ENCODE measurements at places on chromosomes 7 and 10.
A peak's percentile ranks its signal among the peaks of the same experiment; 100 is the strongest.

DNA sequence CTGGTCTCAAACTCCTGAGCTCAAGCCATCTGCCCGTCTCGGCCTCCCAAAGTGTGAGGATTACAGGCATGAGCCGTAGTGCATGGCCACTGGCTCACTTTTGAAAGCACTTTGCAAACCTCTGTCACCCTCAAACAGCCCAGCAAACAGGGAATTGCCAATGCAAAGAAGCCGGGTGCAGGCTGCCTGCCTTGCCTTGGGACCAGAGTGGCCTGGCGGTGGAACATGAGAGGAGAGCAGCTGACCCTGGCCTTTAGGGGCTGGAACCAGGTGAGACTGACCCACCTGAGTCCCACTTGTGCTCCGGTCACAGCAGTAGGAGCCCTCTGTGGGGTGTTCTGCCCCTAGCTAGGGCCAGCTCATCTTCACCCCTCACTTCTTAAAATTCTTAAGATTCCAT, 237.1 kb upstream of the GALNT17 start:
- DNase-seq = no peak

- no peak for DNase-seq
Measured at GRCh38 chr10:43292755-43293676, 26.2 kb upstream of the RASGEF1A start.

GRCh38 chr10:117391436-117392205, 16.4 kb upstream of the PDZD8 start:
- DNase-seq = no peak

GRCh38 chr10:18229826-18230225, 89.6 kb downstream of the CACNB2 start:
- no peak for DNase-seq

GRCh38 chr10:25280573-25280972, 105.8 kb downstream of the GPR158 start:
- no peak for DNase-seq

DNA sequence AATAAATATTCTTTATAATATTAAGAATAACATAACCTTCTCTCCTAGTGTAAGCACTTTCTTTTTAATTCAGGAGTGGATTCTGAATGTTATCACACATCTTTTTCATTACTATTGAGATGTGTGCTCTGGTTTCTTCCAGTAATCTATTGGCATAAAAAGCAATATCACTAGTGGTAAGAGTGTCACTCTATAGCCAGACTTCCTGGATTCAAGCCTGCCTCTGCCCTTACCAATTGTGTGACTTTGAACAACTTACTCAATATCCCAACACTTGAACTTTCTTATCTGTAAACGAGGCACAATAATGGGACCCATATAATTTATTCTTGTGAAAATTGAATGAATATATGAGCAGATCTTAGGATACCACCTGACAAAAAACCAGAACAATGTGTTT, 71.0 kb downstream of the SEM1 start:
- no peak for DNase-seq

GRCh38 chr7:148662646-148663045, 36.1 kb upstream of the CUL1 start:
- no peak for DNase-seq

DNA sequence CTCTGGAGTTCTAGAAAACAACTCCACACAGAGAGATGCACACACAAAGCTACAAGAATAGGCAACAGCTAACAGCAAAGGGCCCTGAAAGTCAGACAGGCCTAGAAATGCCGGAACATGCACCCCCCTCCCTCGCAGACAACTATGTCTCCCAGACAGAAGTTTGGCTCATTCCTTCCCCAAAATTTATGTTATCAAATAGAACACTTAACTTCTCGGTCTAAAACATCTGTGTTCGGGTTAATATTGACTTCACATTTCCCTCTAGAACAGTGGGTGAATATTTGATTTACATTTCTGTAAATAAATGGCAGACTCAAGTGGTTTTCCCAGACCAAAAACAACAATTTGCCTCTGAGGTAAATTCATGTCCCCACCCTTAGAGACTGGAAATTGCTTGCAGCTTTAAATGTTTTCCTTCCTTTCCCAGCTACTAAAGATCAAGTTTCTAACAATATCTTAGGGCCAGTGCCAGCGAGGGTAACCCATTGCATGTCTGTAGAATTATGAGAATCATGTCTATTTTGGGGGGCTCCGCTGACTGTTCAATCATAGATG, 92.5 kb upstream of the INHBA start:
- peak; percentile 32 for DNase-seq

- DNase-seq = no peak
Measured at GRCh38 chr7:20954711-20955619, 168.3 kb upstream of the SP8 start.

DNA sequence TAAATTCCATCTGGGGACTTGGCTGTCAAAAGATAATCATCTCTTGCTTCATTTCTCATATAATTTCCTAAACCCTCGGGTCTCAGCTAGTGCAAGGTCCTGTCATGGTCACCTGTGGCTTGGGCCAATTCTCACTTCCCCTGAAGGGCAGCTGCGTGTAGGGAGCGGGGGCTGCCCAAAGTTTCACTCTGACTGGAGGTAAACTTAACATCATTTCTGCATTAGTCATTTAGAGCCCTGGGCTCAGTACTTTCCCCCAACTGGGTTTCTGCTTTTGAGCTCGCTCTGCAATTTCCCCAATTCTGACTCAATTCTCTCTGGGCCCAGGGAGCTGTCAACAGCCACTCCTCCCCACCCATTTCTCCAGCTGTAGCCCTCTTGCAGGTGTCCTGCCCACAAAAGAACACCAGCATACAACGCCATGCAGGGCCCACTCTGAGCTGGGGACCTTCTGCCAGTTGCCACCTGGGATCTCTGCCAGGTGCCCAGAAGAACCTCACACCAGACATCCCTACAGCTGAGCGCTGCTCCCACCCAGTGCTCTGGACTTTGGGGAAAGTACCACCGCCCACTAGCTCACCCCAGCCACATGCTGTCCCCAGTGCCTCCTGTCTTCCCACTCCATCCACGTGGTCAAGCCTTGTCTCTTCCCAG, 37.9 kb downstream of the VOPP1 start:
- DNase-seq = peak; percentile 71

DNA sequence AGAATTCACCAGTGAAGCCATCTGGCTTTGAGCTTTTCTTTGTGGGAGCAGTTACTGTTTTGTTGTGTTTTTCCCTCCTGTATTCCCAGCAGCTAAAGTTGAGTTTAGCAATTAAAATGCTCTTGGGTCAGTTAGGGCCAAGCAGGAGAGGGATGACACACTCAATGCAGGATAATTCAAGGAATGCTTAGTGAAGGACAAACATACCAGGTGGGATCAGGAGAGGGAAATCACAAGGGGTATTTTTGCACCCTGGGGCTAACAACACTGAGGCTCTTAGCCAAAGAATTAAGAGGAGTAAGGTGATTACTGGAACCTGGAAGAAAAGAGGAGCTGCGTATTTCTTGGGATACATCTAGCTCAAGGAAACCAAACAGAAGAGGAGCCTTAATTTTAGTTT, 82.4 kb upstream of the KCND2 start:
- no peak for DNase-seq

DNA sequence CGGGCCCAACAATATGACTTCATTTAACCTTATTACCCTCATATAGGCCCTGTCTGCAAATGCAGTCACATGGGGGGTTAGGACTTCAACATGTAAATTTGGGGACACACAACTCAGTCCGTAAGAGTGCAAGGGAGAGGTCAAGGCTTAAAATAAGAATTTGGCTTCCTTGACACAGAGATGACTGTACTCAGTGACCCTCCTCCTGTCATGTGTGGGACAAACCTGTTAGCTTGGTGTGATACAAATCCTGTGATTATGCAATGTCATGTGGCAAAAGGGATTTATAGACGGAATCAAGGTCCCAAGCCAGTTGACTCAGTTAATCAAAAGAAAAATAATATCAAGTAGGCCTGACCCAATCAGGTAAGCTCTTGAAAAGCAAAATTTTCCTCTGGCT, 25.9 kb upstream of the GTPBP4 start:
- no peak for DNase-seq
